Spleen (tissue), 13 donors: ENCODE measurements at places on chromosomes 2 and 18. TPM values are rescaled to one million over a fixed set of nuclear protein-coding genes. Genes with fewer than 3 reads are reported as not detected.

USP37 gene
- 13.6 TPM for total RNA-seq

GRCh38 chr18:41390309-41390708 lies 564.7 kb upstream of the PIK3C3 start:
- no peak for DNase-seq

SLC4A3 gene
- 2.7 TPM for total RNA-seq

- no peak for DNase-seq
Measured at GRCh38 chr2:229467783-229468182, 196.7 kb upstream of the PID1 start.

TUBB6 gene
- 51.4 TPM for total RNA-seq

DNA sequence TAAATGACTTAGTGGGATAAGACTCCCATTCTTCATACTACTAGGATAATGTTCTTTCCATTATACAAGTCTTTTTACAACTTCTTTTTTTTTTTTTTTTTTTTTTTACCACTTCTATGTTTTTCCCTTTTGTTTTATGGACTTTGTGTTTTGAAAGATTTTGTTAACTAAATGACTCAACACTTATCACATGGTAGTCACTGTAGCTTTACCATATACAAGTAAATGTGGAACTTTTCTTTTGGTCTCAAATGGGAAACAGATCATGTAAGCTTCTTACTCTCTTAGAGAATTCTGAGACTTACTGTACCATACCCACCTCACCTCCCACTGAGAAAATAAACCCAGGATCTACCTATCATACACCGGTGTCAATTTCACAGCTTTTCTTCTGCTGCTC lies 590.3 kb upstream of the CDH2 start:
- DNase-seq = no peak

- no peak for DNase-seq
Measured at GRCh38 chr18:61791031-61791430, 101.8 kb downstream of the RNF152 start.

GRCh38 chr2:104873689-104874054 lies 19.8 kb downstream of the POU3F3 start:
- DNase-seq = peak; percentile 72

DNA sequence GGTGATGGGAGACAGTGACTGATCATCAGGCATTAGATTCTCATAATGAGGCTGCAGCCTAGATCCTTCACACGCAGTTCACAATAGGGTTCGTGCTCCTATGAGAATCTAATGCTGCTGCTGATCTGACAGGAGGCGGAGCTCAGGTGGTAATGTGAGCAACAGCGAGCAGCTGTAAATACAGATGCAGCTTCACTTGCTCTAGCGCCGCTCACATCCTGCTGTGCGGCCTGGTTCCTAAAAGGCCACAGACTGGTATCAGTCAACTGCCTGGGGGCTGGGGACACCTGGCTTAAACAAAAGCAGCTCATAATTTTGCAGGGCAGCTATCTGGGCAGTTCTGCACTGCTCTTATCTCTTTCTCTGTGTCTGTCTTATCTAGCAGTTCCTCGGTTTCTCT lies 20.4 kb upstream of the CD226 start:
- DNase-seq = no peak

- no peak for DNase-seq
Measured at GRCh38 chr2:101768556-101769220, 71.2 kb downstream of the MAP4K4 start.

NT5C1B gene
- total RNA-seq = not detected

TBR1 gene
- total RNA-seq = not detected

DNA sequence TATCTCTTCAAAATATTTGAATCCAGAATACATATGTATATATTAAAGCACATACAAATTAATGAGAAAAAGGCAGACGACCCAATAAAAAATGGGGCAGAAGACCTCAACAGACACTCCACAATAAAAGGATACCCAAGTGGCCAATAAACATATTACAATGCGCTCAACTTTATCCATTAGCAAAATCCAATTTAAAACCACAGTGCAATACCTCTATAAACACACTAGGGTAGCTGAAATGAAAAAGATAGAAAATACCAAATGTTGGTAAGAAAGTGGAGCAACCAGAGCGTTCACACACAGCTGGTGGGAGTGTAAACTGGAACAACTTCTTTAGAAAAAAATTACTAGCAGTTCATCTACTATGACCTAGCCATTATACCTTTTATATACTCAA lies 75.3 kb downstream of the CCDC148 start:
- no peak for DNase-seq

AQP12A gene
- total RNA-seq = not detected

- DNase-seq = peak; percentile 80
Measured at GRCh38 chr18:22169889-22170420, 566 bp downstream of the GATA6 start.

COL5A2 gene
- total RNA-seq = 12.6 TPM

EVX2 gene
- total RNA-seq = not detected

DNA sequence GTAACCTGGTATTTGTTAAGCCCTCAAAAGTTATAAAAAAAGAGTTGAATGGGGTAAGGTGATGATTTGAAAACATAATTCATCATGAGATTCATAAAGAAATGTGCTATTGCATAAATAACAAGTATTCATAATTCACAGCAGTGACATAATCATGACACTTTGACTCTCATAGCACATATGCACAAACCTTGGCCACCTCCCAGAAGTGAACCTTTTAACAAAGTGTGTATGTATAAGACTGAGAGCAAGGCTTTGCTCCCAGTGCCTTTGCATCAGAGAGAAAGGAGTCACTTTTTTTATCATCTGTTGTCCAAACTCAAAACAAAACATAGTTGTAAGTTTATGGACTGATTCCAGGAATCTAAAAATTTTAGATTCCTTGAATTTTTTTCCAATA lies 15.0 kb upstream of the HTR2B start:
- no peak for DNase-seq

LHCGR gene
- not detected for total RNA-seq

FBXO36 gene
- 1.5 TPM for total RNA-seq

DNA sequence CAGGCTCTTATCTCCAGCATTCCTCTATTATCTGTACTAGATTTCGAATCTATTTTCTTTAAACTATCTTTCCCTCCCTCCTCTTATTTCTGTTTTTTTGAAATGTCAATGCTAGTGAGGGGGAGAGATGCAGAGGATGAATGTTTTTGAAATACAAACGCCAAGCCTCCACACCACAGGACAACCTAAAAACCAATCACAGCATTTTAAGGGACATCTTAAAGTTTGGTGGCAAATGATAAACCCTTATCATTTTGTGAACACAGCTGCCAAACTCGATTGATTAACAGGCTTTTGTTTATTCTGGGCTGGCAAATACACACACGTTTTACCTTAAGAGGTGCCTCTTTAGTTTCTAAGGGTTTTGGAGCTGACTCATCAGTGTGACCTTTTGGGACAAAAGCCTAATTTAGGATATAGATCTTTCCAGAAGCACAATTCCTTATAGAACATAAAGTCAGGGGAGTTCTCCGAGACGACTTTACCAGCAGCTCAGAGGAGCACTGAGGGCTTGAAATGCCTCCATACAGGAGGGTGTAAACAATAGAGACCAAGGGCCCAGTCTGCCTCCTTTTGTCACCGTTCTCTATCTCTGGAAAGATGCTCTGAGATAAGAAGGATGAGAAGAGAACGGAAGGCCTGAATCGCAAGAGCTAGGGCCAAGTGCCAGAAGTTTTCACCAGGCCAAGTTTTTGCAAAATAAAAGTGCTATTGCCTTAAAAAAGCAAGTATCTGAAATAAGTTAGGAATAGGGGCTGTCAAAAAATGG lies 4.2 kb upstream of the MEIS1 start:
- no peak for DNase-seq

UGP2 gene
- 95.8 TPM for total RNA-seq

ST8SIA3 gene
- not detected for total RNA-seq

- DNase-seq = no peak
Measured at GRCh38 chr2:76813084-76813483, 709.1 kb downstream of the LRRTM4 start.

GRCh38 chr18:27803957-27804356 lies 373.0 kb downstream of the CDH2 start:
- no peak for DNase-seq

DNA sequence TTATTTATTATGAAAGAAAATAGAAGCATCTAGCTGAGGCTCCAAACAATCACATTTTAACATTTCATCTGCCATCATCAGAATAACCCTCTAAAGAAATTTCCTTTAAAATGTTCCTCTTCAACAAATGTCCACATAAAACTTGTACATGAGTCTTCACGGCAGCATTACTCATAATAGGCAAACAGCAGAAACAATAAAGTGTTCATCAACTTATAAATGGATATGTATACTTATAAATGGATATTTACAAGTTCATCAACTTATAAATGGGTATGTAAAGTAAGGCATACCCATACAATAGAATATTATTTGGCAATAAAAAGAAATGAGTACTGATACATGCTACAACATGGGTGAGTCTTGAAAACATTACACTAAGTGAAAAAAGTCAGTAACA lies 33.5 kb upstream of the ASNSD1 start:
- DNase-seq = no peak

CTNNA2 gene
- total RNA-seq = not detected

DNA sequence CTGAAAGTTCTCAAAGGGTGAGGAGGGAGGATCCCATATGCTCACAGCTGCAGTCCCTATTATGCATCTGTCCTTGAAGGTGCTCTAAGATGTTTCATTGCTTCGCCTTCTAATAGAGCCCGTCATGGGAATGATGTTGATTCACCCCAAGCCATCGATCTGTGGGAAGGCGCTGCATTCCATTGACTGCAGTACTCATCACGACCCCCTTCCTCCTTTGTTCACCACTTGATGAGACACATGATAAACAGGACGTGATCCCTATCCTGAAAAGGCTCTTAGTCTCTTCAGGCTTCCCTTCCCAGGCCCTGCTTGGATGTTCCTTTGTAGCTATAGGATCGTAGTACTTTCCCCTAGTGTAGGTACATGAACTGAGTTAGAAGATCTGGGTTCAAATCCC lies 181.8 kb downstream of the AGPS start:
- DNase-seq = no peak

DNA sequence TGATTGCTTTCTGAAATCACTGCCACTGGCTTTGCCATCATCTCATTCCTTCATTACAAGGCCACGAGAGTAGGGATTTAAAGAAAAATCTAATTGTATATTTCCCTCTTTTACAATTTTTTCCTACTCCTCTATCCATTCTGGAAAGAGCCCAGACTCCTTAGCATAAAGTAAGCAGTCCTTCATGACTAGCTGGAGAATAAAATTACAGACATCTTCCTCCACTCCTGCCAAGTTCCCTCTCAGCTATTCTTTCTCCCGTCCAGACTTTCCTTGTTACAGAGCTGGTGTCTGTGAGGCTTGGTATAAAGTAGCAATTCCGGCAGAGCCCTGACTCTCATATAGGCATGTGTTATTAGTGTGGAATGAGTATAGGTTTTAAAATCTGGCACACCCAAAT lies 806.8 kb downstream of the PLCL1 start:
- no peak for DNase-seq

GRCh38 chr2:225566798-225567197 lies 167.3 kb downstream of the NYAP2 start:
- DNase-seq = no peak

RNF152 gene
- 2.3 TPM for total RNA-seq

GRCh38 chr2:141162314-141162713 lies 968.5 kb downstream of the LRP1B start:
- DNase-seq = no peak

UGT1A5 gene
- not detected for total RNA-seq

DNA sequence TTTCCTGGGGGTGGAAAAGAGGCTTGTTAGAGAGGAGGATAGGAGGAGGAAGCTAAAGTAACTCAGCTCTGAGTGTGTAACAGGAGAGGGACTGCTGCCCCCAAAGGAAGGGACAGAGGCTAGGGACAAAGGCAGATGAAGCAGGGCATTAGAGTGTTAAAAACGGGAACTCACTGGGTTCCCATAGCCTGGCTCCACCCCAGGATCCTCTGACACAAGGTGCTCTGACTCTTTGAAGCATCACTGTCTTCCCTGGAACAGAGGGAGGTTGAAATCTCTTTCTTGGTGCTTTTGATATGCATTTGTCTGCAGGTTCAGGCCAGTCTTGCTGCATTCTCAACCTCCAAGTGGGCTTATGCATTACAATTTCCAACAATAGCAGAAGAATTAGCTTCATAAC lies 22.9 kb downstream of the IL36A start:
- no peak for DNase-seq

GRCh38 chr2:69464575-69464974 lies 27.3 kb upstream of the NFU1 start:
- DNase-seq = no peak

GRCh38 chr2:138280999-138281695 lies 220.4 kb upstream of the SPOPL start:
- no peak for DNase-seq

DNA sequence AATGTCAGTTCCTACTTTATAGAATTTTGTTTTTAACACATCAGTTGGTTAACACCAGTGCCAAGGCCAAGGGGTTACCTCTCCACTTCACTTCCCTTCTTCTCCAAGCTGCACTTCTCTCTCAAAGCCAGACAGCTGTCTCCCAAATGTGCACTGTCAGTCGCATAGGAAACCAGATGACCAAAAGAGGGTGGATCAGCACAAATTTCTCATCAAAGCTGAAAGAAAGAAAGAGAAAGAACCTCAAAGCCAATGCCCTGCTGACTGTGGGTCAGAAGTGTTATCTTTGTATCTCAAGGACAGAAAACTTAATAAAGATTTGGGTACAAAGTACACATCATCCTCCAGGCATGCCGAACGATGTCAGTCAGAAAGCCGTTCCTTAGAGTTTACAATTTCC lies 32.2 kb downstream of the SPATS2L start:
- DNase-seq = no peak

FRZB gene
- total RNA-seq = 55.1 TPM

DNA sequence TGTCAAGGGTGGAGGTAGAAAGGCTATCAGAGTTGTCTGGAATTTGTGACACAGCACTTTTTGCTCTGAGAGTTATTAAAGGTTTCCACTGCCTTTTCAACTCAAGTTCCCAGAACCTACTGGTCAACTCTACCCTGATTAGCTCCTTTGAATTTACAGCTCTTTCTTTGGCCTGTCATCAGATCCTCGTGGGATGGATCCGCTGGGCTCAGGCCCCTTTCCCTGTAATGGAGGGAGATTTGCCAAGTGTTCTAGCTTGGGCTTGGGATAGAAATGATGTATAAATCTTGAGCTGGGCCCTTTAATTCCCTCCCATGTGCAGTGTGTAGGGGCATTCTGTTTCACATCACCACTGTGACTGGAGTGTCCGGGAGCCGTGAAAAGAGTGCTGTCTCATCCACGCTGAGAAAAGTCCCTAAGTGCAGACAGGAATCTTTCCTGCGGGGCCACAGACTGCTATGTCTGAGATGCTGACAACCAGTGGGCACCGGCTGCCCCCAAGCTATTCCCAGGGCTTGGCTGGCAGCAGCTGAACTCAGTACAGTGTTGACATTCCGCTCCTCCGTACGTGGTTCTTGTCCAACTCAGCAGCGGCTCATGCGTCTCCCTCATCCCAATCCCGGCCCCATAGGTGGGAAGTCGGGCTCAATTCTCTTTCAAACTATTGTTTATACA lies 46.9 kb upstream of the ARHGAP28 start:
- DNase-seq = no peak

- DNase-seq = no peak
Measured at GRCh38 chr2:146451972-146452371, 1392.9 kb upstream of the ACVR2A start.

HAUS1 gene
- total RNA-seq = 18.0 TPM

GRCh38 chr2:13919981-13920382 lies 712.5 kb upstream of the LRATD1 start:
- DNase-seq = no peak

IRS1 gene
- 9.7 TPM for total RNA-seq
